HuH-7 (cell line): ENCODE measurements at places on chromosomes 13 and 19.

DNA sequence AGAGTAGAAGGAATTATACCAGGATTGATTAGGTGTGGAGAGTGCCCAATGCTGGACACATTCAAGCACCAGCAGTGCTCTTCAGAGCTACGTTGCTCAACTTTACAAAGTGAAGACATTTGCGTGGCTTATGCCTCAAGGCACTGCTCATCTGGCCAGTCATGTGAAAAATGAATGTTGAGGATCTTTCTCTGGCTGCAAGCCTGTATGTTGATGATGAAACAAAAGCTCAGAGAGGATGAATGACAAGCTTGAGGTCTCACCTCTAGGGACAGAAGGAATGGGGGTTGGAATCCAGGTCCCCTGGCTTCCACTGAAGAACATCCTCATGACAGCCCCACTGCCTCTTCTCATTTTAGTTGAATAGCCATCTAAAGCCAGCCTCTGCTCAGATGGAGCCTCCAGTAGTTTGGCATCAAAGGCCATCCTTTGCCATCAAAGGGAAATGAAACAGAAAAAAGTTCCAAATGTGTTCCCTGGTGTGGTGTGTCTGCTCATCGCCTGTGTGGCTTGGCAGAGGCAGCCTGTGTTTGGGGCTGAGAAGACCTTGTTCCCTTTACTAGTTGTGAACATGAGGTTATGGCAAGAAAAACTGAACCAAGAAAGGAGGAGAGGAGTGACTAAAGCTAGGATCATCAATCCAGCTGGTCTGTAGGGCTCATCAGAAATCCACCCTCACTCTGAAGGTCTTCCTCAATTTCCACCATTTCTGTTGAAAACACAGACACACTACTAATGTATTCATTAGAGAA is 114.0 kb upstream of the KL start:
- DNase-seq, result no peak

DNA sequence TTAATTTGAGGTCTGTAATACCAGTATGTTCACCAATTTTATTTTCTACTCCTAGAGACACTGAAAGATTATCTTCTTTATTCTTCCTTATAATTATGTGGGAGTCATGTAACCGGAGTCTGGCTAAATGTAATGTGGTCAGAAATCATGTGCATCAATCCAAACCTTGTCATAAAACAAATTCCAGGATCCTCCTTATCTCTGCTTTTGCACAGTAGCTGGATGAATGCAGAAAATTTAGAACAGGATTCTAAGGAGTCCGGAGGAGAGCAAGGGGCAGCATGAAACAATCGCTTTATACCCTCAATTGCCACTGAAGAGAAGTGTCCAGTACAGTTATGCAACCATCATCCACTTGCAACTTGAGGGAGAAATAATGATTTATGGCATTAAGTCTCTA is 2674.7 kb upstream of the PCDH20 start:
- DNase-seq, result no peak

GRCh38 chr13:46567671-46568070 is 14.7 kb downstream of the LRCH1 start:
- DNase-seq, result no peak

DNA sequence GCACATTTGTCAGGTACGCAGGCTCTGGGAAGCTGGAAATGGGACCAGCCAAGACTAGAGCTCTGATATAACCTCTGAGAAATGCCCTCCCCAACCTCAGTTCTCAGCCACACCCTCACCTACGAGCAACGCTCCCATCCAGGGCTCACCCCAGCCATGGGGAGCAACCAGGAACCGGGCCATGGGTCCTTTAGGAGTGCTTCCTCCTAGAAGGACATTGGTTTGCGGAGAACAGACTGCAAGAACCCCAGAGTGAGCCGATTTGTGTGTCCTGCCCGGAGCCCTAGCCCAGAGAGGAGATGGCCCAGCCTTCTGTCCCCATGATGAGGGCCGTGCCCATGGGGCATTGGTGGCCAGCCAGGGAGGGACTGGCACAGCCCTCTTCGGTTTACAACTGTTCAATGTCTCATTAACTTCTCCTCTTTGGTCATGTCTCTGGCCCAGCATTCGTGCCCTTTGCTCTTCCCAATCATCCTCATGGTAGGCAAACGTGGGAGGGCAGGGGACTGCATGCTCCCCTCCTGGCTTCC is 32.9 kb upstream of the IGSF23 start:
- no peak for DNase-seq

- no peak for DNase-seq
These were observed 77.0 kb upstream of the ZNF507 start for GRCh38 chr19:32268381-32268780.
